ENCODE measurements at places on chromosomes 16 and 17. TPM values are rescaled to one million over a fixed set of nuclear protein-coding genes. Genes with fewer than 3 reads are reported as not detected.

MGAT5B gene
- total RNA-seq, result 0.24 TPM

ST6GALNAC2 gene
- total RNA-seq, result 11.4 TPM

CCL1 gene
- not detected for total RNA-seq

TP53TG3F gene
- not detected for total RNA-seq

TMC5 gene
- total RNA-seq, result 20.4 TPM

HBA2 gene
- total RNA-seq, result 20.9 TPM

DNA sequence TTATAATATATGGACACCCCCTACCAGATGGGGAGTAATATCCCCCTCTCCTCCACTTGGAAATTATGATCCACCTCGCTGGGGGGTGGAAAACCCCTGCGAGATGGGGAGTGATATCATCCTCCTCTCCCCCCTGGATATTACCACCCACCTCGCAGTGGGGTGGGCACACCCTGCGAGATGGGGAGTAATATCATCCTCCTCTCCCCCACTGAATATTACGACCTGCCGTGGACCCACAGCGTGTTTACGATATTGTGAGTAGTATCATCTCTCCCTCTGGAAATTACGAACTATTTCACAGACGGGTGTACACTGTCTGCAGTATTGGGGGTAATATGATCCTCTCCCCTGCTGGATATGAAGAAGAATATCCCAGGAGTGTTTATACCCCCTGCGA, 228.3 kb upstream of the WSCD1 start:
- no peak for DNase-seq

- no peak for DNase-seq
These were observed 160.8 kb downstream of the CA10 start for GRCh38 chr17:51997723-51998122.

DNA sequence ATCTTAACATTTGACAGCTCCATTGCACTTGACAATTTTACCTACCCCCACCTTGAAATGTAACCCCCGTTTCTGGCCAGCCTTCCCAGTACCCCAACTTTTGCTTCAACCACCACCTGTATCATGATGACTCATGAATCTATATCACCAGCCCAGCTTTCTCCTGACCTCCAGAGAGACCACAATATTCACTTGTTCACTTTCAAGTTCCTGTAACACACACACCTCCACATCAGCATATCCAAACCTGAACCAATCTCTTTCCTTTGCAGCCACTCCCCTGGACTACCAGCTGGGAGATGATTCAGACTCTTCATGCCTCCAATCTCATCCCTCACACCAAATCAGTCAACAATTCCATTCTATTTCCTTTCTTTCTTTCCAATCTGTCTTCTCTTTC, 8.0 kb downstream of the SMG6 start:
- DNase-seq, result no peak

- no peak for DNase-seq
These were observed 186.2 kb downstream of the SLC39A11 start for GRCh38 chr17:72906306-72906705.

DNA sequence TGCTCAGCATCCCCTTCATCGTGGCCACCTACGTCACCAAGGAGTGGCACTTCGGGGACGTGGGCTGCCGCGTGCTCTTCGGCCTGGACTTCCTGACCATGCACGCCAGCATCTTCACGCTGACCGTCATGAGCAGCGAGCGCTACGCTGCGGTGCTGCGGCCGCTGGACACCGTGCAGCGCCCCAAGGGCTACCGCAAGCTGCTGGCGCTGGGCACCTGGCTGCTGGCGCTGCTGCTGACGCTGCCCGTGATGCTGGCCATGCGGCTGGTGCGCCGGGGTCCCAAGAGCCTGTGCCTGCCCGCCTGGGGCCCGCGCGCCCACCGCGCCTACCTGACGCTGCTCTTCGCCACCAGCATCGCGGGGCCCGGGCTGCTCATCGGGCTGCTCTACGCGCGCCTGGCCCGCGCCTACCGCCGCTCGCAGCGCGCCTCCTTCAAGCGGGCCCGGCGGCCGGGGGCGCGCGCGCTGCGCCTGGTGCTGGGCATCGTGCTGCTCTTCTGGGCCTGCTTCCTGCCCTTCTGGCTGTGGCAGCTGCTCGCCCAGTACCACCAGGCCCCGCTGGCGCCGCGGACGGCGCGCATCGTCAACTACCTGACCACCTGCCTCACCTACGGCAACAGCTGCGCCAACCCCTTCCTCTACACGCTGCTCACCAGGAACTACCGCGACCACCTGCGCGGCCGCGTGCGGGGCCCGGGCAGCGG, 3.2 kb downstream of the UTS2R start:
- DNase-seq, result no peak

DNA sequence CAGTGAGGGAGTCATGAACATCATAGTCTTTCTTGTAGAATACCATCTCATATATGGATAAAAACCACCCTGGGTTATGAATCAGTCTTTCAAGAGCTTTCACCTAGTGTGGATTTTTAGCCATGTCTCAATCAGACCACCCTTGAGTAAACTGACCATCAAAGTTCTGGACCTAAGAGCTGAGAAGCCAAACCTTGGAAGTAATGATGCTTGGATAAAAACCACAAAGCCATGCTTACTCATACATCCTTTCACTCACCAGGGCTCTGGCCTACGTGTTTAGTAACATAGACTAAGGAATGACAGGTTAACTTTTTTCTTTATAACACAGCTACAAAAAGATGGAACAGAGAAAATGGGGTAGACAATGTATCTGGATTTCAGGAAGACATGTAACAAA, 167.2 kb downstream of the STX8 start:
- DNase-seq, result no peak

GRCh38 chr16:84893467-84893848, 73.7 kb downstream of the CRISPLD2 start:
- no peak for DNase-seq

- DNase-seq, result no peak
These were observed 26.9 kb downstream of the SEC14L1 start for GRCh38 chr17:77167472-77168306.

DNA sequence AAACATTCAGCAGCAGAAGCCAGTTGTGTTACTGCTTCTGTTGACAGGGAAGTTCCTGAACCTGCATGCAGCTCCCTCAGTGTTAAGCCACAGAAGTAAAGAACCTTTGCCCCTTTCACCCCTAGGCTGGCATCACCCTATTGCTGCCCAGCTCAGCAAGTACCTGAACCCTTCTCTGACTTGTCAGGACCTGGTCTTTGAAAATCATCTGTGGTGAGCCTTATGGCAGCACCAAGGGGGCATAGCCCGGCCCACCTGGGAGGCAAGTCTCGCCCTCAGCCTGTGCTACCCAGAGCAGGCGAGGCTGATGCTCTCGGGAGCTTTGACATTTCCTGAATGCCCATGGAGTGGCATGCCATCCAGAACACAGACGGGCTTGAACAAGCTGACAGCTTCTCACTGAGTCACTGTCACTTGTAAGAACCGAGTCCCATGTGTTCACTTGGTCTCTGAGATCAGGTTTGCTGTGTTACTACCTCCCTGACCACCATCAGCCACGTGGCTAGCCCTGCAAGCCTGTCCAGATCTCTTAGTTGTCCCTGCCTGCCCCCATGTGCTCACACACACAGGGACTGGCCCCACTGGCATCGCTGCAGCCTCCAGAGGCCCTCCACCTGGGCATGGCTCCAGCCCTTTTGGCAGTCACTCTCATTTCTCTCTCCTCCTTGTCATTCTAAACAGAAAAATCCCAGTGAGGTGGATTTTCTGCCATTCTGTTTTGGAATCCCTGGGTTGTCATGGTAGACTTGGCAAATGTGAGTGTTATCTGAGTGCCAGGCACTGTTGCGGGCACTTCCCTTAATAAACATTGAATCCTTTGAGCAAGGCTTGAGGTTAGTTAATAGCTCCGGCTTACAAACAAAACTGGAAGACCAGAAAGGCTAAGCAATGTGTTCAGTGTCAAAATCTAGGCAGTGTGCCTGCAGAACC, 2.9 kb upstream of the CARMIL2 start:
- peak; percentile 68 for DNase-seq

DNA sequence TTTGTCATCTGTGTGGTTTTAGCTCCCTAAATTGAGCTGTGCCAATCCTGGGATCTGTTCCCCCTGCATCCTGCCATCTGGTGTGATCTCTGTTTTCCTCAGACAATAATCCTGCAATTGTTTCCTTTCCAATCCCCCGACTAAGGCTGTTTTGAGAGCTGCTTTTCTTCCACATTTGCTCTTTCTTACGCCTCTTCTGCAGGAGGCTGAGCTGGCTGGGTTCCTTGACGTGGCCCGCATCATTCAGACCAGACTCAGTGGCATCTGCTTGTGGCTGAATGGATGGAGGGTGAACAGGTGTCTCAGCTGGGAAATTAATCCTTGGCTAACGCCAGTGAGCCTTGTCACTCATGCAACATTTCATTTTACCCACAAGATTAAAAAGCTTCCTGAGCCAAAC, 9.8 kb upstream of the MED9 start:
- DNase-seq, result no peak

- peak; percentile 73 for DNase-seq
These were observed 56.5 kb downstream of the MRM1 start for GRCh38 chr17:36657763-36658490.

DNA sequence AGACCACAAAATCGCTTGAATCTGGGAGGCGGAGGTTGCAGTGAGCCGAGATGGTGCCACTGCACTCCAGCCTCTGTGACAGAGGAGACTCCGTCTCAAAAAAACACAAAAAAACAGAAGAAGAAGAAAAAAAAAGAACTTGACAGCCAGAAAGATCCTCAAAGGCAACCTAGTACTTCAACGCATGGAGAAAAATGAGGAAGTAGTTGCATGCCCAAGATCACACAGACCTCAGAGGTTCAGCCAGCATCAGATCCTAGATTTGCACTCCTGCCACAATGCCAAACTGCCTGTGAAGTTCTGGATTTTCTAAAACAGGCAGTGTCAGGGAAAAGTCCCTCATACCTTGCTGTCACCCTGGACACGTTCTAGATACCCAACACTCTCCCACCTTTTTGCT, 1.5 kb downstream of the ATPAF2 start:
- no peak for DNase-seq

DNA sequence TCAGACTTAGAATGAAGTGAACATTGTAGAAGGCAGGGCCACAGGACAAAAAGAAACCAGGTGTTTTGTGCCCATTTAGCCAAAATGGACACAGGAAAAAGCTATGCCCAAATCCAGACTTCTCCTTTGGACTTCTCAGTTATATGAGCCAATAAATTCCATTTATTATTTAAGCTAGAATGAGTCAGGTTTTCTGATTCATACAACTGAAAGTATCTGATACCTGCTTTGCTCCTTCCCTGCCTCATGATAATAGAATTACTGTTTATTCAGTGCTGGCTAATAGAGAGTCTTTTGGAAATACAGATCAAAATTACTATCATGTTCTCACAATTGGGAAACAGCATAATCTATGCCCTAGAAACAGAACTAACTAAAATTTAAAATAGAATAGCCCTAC, 8.7 kb upstream of the CPD start:
- no peak for DNase-seq

- no peak for DNase-seq
These were observed 4.5 kb downstream of the RANBP10 start for GRCh38 chr16:67801883-67802282.

DNA sequence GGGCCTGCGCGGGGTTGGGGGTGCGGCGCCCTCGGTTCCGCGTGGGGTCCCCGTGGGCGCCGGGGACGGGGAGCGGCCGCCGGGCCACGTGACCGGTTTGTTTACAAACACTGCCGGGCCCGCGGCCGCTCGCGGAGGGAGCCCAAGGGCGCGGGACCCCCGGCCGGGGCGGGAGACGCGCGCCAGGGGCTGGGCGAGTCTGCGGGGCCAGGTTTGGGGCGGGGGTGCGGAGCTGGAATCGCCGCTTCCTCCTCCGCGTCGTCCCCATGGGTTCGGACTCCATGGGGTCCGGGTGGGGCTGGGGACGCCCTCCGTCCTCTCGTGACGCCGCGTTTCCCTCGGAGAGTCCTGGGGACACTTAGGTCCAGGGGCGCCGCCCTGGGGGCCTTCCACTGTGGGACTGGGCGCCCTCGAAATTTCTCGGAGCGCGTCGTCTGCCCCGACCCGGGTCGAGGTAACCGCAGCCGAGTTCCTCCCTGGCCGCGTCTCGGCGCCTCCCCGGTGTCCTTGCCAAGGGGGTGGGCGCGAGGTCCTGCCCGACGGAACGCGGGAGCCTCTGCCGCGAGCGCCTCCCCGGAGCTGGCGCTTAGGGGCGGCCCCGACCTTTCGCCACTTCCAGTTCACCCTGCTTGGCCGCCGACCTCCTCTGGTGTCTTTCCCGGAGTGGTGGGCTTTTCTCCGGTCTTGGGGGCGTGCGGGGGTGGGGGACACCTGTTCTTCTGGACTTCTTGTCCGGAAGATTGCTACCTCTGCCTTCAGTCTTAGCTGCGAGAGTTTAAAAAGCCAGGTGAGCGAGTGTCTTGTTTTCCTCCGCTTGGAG, 684 bp downstream of the YPEL2 start:
- peak; percentile 65 for DNase-seq

DNA sequence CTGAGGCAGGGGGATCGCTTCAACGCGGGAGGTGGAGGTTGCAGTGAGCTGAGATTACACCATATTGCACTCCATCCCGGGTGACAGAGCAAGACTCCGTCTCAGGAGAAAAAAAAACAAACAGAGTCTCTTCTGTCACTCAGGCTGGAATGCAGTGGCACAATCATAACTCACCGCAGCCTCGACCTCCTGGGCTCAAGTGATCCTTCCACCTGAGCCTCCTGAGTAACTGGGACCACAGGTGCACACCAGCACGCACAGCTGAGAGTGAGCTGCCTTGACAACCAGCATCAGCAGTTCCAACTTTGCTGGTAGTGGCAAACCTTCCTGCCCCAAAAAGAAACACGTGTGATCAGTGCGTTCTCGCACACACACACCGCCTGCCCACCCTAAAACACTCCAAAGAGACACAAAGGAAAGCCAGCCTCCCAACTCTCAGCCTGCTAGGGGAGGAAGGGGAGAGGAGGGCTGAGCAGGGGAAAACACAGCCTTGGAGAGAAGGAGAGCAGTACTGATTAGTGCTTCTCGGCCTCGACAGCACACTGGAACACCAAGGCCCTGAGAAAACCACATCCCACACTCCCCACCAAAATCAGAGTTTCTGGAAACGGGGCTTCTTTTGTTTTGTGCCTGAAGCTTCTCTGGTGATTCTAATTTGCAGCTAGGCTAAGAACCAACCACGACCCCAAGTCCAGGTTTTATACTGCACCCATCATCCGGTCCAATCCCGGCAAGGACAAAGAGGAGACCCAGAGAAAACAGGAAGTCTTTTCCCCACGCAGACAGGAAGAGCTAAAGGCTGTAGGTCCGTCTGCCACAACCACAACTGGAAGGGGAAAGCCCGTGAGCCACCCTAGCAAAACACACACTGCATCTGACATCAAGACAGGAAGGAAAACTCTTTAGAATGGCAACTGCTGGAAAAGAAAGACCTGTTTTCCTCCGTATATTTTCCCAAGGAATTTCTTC, 28.8 kb downstream of the ZCCHC14 start:
- DNase-seq, result peak; percentile 54

Data from pancreas (tissue), 10 donors.